ENCODE measurements at places on chromosomes 7 and 10.

GRCh38 chr10:96904648-96905047, 72.5 kb downstream of the LCOR start:
- no peak for DNase-seq

- DNase-seq = no peak
Measured at GRCh38 chr10:92735938-92736337, 46.2 kb downstream of the HHEX start.

- no peak for DNase-seq
Measured at GRCh38 chr10:9229702-9230244, 1175.3 kb downstream of the GATA3 start.

DNA sequence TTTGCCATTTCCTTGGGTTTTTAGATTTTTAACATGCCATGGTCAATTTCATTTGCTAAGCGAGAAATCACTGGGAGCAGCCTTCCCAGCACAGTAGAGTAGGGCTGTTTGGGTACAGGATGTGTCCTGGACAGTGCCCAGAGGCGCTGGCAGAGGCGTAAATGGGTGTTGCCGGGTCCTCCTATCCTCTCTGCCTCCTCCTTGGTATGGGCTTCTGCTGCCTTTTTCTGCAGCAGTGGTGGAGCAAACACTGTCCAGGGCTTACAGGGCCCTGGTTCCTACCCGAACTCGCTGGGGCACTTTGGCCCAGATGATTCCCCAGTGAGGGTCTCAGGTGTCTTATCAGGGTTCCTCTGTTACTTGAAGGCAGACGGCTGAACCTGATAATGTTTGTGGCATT, 298.3 kb downstream of the RPS24 start:
- no peak for DNase-seq

GRCh38 chr7:42960762-42961161, 28.6 kb downstream of the MRPL32 start:
- DNase-seq = no peak

- peak; percentile 58 for DNase-seq
Measured at GRCh38 chr10:123367195-123367594, 213.0 kb downstream of the BUB3 start.

DNA sequence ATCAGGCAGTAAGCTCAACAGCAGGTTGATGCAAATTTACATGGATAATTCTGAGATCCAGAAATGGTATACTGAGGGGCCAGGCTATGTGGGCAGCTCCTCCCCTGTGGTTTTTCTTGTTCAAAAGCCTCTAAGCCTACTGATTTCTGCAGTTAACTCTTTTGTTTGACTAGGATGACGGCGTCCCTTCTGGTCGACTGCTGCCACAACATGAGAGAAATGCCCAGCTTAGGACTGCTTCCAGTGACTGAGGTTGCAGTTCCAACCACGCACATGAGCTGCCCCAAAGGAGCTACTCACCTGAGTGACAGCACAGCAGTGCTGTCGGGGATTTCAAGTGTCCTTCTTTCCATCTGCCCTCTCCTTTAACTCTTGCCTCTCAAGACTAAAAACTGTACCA, 973.0 kb upstream of the GHITM start:
- no peak for DNase-seq

GRCh38 chr7:150337179-150337578, 4.2 kb downstream of the RARRES2 start:
- DNase-seq = no peak

DNA sequence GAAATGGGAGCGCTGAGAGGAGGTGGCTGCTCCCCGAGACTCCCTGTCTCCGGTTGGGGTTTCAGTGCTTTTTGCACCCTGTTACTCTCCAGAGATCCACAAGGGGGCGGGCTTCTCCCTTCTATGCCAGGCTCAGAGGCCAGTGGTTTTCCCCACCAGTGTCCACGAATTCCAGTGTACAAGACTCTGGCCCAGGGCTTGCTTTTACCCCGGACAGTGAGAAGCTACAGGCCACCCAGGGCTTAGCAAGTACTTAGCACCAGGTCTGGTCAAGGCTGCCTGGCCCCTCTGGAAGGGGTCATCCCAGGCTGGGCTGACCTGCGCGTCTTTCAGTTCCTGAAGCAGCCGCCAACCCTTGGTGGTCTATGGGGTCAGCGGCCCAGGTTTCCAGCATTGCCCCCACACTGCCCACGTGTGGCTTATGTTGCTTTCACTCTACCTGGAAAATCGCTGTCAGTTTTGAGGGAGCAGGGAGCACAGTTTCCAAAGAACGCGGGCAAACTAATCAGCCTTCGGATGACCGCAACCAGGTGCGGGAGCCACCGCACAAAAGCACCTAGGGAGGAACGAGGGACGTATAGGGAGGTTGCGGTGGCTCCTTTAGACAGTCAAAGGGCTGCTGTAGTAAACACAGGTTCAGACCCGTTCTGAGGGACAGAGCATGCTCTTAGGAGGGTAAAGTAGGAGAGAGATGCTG, 6.8 kb downstream of the CYP26A1 start:
- no peak for DNase-seq

DNA sequence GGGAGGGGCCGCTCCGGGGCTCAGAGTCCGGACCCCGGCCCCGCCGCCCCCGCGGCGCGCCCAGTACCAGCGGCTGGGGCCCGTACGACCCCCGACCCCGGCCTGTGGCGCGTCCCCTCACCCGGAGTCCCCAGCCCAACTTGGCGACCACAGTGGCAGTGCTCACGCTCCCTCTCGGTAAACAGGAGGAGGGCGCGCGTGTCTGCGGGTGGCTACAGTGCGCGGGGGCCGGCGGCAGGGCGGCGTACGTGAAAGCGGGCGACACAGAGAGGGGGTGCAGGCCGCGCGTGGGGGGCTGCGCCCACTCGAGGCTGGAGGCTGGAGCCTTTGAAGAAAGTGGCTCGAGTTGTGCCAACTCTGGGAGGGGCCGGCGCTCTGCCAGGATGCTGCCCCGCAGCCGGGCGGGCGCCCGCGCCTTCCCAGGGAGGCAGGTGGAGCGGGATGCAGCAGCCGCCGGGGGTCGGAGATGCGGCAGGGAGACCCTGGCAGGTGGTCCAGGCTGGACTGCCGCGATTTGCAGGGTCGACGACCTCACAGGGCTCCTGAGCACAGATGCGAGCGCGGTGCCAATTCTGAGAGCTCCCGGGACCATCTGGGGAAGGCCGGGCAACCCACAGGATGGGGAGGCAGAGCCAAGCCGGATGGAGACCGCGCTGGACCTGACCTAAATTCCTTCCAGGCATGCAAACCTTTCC, 655 bp downstream of the PTPRE start:
- peak; percentile 40 for DNase-seq

GRCh38 chr7:79149831-79150230, 303.6 kb downstream of the MAGI2 start:
- no peak for DNase-seq

DNA sequence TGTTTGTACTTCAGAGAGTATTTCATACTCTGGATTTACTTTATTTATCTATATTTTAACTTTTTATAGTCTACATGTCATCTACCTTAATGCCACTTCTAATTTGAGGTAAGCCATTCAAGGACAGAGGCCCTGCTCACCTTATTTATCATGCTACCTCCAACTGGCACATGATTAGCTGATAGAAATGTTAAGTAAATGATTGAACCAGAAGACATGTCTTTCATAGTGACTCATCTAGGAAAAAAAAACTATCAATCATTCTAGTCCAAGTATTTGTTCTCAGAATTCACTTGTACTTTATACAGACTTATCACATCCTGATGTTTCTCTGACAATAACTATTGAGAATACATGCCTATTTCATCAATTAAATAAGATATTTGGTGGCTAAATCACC, 856.3 kb downstream of the XPNPEP1 start:
- DNase-seq = no peak

GRCh38 chr10:110029450-110029849, 21.7 kb downstream of the ADD3 start:
- no peak for DNase-seq

DNA sequence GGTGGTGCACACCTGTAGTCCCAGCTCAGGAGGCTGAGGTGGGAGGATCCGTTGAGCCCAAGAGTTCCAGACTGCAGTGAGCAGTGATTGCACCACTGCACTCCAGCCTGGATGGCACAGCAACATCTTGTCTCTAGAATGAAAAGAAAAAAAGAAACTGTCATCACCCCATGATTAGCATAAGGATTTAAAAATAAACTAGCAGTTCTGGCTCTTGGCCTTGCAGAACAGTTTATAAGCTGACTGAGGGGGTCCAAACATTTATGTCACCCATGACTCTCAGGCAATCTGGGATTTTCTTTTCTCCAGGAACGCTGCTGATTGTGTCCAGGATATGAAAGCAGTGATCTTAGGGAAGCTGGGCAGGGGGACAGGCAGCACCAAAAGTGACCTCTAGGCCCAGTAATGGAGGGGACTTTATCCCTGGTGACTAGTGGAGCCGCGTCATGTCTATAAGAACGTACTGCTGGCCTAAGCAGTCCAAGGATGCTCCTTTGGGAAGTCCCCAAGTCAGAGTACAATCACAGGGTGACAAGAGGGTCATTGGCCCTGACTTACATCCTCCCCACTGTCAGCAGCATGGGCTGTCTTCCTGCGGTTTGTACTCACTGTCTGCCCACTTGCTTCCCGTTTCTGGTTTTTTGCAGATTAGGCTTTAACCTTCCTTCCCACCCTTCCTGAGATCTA, 177.4 kb downstream of the ARHGAP12 start:
- no peak for DNase-seq

GRCh38 chr7:80139236-80139635, 4.6 kb downstream of the GNAI1 start:
- no peak for DNase-seq

DNA sequence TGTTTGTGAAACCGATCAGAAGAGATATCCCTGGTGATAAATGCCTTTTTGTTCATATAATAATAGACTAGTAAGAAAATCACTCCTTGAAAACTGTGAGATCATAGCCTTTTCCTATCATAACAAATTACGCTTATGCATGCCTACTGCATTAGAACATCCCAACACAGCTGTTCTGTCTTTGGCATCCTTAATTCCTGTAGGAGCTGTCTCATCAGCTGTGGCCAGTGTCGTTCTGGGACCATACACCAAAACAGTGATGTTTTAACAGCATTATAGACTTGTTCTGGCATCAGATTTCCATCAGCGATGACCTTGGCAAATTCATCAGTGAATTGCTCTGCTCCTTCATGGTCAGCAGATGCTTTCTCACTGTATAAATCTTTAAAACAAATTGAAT, 423.6 kb upstream of the LRGUK start:
- DNase-seq = no peak

DNA sequence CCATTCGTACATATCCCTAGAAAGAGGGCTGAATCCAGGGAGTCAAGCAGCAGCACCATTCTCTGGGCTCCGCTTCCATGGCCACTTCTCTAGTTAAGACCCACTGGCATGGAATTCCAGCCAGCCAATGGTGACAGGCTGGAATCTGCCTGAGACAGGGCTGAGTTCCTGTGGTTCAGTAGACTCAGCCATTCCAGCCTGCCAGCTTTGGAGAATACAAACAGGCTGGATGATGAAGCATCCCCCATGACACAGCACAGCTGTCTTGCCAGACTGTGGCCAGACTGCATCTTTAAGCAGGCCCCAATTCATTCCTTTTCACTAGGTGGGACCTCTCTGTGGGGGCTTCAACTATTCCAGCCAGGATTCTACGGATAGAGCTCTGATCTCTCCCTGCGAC, 329.6 kb downstream of the XPNPEP1 start:
- no peak for DNase-seq

DNA sequence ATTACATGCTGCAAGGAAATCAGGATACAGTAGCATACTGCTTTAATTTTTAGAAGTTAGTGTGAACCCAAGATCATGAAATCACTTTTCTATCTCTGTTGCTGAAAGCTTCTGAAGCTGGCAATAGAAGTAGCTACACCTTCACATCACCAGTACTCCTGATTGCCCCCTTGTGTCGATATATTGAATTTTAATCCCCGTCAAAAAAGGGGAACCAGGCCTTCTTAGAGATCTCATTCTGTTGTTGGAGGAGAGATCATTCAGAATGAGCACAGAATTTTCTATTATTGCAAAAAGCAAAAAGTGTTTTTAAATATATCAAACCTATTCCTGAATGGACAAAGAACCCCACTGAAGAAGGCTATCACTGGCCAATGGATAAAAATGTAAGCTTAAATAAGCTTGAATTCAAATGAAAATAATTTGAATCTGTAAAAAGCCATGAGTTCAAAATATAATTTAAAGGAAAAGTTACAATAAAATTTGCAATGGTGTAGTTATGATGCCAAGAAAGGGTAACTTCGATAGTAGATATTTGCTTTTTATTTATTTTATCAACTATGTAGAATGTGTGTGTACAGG, 39.7 kb upstream of the TEX47 start:
- no peak for DNase-seq

DNA sequence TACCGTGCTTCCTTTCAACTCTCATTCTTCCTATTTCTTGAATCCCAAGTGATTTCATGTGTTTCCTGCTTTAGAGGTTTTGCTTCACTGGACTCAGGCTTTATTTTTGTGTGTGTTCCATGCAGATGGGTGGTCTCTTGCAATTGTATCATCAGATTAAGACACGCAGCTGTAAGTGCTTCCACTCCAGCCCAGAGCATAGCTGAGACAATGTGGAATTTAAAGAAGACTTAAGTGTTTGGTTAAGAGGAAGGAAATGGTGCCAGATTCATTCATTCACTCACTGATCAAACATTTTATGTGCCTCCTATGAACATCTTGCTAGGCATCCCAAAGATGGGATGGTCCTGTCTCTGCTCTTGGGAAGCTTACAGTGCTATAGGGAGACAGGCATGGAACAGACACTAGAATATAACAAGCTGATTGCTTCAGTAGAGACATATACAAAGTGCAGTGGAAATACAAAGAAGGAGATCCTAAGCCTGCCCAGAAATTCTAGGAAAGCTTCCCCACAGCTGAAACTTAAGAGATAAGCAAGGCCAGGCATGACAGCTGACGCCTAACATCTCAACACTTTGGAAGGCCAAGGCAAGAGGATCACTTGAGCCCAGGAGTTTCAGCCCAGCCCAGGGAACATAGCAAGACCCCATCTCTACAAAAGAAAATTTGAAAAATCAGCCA, 46.1 kb upstream of the LRRC17 start:
- no peak for DNase-seq

GRCh38 chr7:86825264-86825663, 181.6 kb downstream of the GRM3 start:
- DNase-seq = no peak

GRCh38 chr7:92797693-92798092, 38.7 kb downstream of the CDK6 start:
- no peak for DNase-seq

DNA sequence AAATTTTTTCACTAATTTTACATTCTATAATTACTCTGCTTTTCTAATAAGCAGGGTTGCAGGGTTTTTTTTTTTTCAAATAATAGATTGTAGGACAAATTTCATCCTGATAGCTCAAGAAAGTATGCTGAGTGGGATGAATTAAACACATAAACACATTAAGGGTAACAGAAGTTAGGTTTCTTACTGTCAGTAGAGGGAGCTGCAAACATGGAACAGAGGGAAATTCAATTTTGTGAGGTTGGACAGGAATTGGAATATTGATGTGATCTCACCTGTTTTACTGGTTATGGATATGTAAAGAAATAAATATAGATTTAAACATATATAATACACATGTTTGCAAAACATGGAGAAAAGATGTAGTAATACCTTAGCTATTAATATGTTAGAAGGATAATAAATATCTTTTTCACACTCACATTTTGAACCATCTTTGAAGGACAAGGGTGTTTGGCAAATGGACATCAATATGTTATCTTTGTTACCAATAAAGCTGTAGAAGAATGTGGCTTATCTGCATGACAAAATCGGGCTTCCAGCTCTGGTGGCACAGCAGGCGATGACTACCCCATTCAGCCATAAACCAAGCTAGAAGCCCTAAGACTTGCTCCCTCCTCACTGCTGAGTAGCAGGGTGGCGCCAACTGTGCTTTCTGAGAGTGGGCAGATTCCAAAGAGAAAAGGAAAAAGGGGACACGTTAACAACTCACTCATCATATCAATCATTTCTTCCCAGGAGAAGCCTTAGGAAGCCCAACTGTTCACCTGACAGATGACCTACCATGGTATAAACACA, 1257.4 kb downstream of the GATA3 start:
- no peak for DNase-seq
